ENCODE measurements at places on chromosomes 6 and 20.

DNA sequence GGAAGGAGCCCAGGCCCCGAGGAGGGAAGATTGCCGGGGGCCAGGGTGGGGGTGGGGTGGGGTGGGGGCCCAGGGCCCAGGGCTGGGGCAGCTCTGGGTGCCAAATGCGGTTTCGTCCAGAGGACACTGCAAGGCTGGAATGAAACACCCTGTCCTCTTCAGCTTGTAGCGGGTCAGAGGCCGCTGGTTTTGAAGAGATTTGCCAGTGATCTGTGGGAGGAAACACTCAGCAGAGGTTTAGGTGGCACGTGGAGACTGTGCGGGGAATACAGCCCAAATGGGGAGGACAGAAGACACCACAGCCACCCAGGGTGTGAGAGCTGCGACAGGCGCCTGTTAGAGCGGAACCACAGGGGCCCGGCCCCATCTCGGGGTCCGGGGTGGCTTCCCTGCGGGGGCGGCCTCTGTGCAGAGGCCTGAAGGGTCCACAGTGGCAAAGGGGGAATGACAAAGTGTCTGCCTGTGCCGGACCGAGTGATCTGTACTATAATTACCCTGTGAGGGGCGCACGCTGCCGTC, 29.2 kb downstream of the FRMD1 start:
- no peak for DNase-seq

DNA sequence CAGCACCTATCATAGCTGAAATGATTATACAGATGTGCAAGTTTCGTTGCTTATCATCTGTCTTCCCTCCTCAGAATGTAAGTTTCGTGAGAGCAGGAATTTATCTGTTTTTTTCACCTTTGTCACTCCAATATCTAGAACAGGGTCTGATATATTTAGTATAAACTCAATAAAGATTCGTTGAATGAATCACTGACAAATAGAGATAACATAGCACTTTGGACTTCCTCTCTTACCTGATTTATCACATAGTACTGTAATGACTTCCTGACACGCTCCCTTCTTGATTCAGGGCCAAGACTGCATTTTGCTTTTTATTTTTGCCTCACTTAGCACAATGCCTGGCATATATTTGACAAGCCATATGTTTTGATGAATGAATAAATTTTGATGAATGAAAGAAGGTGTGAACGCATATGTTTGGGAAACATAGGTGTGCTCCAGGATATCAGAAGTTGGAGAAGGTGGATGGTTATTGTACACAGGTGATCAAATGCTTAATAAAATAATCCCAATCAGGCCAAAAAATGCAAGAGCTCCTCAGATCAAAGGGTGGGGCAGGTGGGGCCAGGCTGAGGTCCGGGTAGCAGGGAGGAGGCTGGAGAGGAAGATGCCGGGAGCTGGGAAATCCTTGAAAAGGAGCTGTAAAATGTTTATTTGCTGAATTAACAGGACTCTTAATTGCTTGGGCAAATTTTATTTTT, 33.0 kb downstream of the PIM1 start:
- no peak for DNase-seq

DNA sequence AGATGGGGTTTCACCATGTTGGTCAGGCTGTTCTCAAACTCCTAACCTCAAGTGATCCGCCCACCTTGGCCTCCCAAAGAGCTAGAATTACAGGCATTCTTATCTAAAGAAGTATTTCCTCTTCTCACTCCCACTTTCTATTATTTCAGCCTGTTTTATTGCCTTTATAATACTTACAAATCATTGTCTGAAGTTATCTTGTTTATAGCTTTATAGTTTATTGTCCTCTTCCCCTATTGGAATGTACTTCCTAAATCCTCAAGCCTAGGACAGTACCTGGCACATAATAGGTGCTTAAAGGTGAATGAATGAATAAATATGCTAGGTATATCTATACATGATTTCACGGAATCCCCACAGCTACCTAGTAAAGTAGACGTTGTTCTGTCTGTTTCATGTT, 37.8 kb upstream of the RNF182 start:
- no peak for DNase-seq

- no peak for DNase-seq
These were observed 33.4 kb downstream of the RWDD2A start for GRCh38 chr6:83226517-83226916.

DNA sequence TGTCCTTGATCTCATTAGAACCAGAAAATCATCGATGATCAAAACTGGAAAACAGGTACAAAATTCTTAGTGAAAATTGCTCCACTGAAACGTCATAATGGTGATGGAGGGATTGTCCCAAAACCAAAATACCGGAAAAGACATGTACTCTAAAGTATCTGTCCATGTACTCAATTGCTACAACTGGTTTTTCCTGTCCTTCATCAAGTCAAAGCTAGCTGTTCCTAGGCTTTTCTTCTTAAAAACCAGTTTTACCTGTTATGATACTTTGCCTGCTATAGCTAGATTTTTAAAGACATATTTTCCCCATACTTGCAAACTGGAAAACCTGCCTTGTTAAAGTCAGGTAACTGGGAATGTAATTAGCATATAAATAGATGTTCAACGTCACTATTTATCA, 50.5 kb upstream of the LRRC1 start:
- DNase-seq: no peak

GRCh38 chr20:59616306-59616705, 12.0 kb downstream of the PHACTR3 start:
- DNase-seq: no peak

- no peak for DNase-seq
These were observed 38.8 kb downstream of the RCAN2 start for GRCh38 chr6:46452312-46452917.

DNA sequence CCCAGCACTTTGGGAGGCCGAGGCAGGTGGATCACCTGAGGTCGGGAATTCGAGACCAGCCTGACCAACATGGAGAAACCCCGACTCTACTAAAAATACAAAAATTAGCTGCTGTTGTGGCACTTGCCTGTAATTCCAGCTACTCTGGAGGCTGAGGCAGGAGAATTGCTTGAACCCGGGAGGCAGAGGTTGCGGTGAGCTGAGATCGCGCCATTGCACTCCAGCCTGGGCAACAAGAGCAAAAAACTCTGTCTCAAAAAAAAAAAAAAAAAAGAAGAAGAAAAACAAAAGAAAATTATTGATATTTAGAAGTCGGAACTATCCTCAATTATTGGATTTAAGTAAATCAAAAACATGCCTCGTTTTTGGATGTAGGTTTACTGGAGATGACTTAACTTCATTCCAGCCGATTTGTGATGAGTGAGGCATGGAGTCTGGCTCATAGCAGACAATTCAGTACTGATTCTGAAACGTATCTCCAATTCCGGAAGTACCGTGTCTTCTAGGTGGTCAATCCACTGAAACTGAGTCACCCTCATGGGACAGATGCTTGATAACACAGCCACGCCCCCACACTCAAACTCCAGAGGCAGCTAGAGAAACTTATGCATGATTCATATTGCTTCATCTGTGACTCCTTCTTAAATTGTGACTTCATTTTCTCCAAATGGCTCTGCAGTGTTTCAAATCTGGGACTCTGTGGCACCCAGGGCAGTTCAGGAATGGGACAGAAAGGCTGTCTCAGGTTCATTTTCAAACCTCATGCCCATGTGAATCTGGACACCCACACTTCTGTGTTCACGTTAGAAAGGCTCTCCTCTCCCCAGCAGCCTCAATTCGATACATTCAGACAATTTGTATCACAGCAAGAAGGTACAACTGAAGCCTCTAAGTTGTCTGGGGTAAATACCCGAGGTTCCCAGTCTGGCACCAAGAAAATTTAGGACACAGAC, 110.4 kb upstream of the ARMC2 start:
- DNase-seq: no peak

DNA sequence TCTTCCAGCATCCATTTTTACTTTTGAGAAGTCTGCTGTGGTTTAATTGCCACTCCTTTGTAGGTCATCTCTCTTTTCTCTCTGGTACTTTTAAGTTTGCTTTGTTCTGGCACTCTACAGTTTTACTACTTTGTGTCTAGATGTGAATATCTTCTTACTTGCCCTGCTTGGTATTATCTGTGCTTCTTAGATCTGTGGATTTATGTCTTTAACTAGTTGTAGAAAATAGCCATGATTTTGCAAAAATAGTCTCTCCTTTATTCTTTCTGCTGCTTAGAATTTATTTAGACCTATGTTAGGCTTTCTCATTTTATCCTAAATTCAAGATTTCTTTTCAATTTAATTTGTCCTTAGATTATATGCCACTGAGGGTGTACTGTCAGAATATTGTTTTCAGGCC, 5.2 kb upstream of the MAK start:
- DNase-seq: no peak

GRCh38 chr20:40607927-40608326, 81.1 kb downstream of the MAFB start:
- DNase-seq: no peak

DNA sequence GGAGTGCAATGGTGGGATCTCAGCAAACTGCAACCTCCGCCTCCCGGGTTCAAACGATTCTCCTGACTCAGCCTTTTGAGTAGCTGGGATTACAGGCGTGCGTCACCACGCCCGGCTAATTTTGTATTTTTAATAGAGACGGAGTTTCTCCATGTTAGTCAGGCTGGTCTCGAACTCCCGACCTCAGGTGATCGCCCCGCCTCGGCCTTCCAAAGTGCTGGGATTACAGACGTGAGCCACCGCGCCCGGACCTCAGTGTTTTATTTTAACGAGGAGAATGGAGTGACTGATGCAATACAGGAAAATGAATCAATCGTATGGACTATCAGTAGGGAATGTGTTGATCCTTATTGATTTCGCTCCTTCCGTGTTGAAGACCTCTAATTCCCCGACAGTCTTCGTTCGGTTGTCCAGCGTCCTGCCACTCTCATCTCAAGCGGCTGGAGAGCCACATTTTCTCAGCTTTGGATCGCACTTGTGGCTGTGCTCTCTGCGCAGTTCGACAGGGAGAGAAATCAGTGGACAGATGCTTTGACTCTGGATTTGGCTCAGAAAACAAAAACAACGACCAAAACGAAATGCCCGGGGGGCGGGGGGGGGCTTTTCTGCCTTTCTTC, 166.2 kb downstream of the TRIM27 start:
- no peak for DNase-seq

- DNase-seq: no peak
These were observed 5.1 kb downstream of the HLA-E start for GRCh38 chr6:30494291-30494861.

DNA sequence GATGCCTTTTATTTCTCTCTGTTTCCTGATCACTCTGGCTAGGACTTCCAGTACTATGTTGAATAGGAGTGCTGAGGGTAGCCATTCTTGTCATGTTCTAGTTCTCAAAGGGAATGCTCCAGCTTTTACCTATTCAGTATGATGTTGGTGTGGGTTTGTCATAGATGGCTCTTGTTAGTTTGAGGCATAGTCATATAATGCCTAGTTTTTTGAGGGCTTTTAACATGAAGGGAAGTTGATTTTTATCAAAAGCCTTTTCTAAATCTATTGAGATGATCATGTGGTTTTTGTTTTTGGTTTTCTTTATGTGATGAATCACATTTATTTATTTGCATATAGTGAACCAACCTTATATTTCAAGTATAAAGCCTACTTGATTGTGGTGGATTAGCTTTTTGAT, 55.6 kb downstream of the KLHL32 start:
- no peak for DNase-seq

All from Ammon's horn (tissue), 1 donor.